ENCODE measurements at places on chromosomes 2 and 18. TPM values are rescaled to one million over a fixed set of nuclear protein-coding genes. Genes with fewer than 3 reads are reported as not detected.

Gene ANKRD29
- total RNA-seq, result 6.4 TPM

DNA sequence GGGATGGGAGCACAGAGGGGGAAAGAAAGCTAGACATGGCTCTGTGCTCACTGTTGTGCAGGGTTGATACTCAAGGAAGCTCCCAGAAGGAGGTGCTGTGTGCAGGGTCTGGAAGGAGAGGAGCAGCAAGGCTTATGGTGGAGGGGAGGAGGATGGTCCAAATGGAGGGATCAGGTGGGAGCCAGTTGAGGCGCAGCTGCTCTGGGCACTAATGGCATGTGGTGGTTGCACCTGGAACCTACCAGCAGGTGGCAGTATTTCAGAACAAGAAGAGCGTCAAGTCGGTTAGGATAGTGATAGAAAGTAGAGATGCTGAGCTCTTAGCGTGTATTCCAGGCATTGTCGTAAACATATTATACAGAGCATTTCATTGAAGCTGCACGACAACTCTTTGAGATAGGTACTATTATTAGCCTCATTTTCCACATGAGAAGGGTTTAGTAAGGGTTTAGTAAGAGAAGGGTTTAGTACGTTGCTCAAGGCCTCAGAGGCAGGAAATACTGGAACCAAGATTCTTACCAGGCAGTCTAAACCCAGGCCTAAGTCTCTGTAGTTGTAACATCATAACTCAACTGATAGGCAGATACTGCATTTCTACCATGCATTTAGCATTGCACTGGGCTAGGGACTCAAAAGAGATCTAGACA lies 223.7 kb downstream of the CYP26B1 start:
- H3K27me3 ChIP-seq, result no peaks in the 10 kb centered on the region
- peak; percentile 68 for DNase-seq
- no peaks in the 10 kb centered on the region for H3K4me1 ChIP-seq
- H3K36me3 ChIP-seq, result no peaks in the 10 kb centered on the region

Gene DNMT3A
- 18.3 TPM for total RNA-seq

DNA sequence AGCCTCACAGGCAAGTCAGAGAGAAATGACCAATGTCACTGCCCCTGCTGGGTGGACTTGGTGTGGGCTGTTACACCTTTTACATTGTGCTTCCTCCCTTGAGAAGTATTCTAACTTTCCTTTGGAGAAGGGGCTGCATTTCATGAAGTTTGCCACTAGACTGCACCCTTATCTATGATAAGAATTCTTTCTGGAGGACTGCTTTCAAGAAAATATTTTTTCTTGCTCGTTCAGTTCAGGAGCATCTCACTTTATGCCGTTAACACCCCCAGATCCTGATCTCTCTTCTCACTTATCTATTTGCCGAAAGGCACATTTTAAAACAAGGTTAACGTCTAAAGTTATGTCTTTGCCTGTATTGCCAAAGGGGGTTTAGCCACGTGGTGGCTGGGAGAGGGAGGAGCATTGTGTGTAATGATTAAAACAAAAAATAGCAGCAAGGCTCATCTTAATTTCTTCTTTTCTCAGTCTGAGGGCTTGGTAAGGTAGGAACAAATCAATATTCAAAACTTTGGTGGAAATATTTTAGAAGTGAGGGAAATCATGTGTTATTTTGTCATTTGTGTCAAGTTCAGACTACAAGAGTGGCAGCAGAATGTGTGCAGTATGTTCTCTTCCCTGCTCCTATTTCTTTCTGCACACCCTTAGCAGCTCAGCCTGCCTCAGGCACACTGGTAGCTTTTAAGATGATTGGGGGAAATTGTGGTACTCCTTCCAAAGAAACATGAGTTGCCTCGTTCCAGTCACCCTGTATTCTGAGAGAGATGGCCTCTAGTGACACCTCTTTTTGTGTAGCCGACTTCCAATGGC lies 1.6 kb upstream of the IGFBP5 start:
- H3K4me1 ChIP-seq, result peaks cover 76% of the 10 kb centered on the region
- peak overlapping the region; percentile 52 for H3K27ac ChIP-seq
- no peak overlapping the region for H3K4me3 ChIP-seq
- DNase-seq, result no peak
- no peaks in the 10 kb centered on the region for H3K36me3 ChIP-seq

DNA sequence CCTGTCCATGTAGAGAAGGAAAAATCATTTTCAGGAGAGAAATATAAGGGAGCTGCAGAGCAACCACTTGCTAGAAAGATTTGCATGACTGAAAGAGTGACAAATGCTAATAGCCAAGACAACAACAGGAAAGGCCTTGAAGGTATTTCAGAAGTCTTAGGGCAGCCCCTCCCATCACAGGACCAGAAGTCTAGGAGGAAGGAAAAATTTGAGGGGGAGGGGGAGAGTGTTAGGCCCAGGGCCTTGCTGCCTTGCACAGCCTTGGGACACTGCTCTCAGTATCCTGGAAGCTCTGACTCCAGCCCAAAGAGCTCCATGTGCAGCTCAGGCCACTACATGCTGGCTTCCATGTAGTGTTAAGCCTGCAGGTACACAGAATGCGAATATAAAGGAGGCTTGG lies 266.9 kb downstream of the GLI2 start:
- H3K27ac ChIP-seq, result no peak overlapping the region
- H3K4me1 ChIP-seq, result no peaks in the 10 kb centered on the region
- DNase-seq, result no peak
- no peak overlapping the region for H3K4me3 ChIP-seq
- H3K36me3 ChIP-seq, result no peaks in the 10 kb centered on the region
- H3K27me3 ChIP-seq, result no peaks in the 10 kb centered on the region

Gene ACMSD
- total RNA-seq, result not detected

Measured in heart right ventricle (tissue), 16 donors.